ENCODE measurements at places on chromosomes 1 and 21.

GRCh38 chr1:53069265-53069662, 7.3 kb downstream of the PODN start:
- no peak for DNase-seq

DNA sequence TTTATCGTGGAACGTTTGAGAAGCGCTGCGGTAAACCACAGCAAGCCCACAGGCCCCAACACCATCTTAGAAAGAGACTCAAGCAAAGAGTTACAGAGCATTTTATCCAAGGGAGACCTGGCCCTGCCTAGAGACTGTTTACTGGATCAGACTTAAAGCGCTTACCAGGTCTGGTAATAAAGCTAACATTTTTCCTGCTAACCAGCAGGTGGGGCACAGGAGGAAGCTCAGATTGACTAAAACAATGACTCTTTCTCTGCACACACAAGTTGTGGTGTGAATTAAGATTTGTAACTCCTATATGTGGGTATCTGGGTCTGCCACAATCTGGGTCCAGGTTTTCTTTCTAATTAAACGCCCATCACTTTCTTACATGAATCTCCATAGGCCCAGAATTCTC, 136.5 kb upstream of the ETS2 start:
- no peak for DNase-seq

GRCh38 chr1:12003762-12004161, 15.5 kb upstream of the MIIP start:
- DNase-seq: no peak

GRCh38 chr1:88376421-88376820, 307.7 kb upstream of the PKN2 start:
- DNase-seq: no peak

DNA sequence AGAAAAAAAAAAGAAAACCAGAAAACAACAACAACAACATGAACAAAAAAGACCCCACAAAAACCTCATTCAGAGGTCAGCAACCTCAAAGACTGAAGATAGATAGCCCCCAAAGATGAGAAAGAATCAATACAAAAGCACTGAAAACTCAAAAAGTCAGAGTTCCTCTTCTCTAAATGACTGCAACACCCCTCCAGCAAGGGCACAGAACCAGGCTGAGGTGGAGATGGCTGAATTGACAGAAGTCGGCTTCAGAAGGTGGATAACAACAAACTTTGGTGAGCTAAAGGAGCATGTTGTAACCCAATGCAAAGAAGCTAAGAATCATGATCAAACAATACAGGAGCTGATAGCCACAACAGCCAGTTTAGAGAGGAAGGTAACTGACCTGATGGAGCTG, 17.0 kb downstream of the RAB3GAP2 start:
- DNase-seq: no peak
